ENCODE measurements at places on chromosomes 7 and 10. TPM values are rescaled to one million over a fixed set of nuclear protein-coding genes. Genes with fewer than 3 reads are reported as not detected.
A peak's percentile ranks its signal among the peaks of the same experiment; 100 is the strongest.

- DNase-seq = no peak
Observed at GRCh38 chr7:7772397-7772821, 54.0 kb upstream of the RPA3 start.

CCL24 gene
- total RNA-seq = not detected

DNA sequence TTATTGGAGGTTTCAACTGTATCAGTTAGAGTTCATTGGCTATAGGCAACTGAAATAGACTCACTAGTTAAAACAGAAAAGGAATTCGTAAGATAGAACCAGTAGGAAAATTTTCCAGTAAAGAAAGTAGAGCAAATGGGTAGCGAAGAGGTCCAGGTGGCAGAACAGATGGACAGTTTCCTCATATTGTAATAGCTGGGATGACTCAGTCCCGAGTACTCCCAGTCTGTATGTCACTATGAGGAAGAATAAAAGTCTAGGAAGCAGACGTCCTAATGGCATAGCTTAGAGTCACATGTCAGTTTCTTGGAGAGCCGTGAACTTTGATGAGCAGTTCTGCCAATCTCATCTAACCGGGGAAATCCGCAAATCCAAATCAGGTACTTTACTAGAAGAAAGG, 95.3 kb downstream of the RNF32 start:
- DNase-seq = peak; percentile 90

GRCh38 chr10:77963901-77964300, 37.3 kb upstream of the DLG5 start:
- DNase-seq = no peak

ADCYAP1R1 gene
- total RNA-seq = under 0.01 TPM

DNA sequence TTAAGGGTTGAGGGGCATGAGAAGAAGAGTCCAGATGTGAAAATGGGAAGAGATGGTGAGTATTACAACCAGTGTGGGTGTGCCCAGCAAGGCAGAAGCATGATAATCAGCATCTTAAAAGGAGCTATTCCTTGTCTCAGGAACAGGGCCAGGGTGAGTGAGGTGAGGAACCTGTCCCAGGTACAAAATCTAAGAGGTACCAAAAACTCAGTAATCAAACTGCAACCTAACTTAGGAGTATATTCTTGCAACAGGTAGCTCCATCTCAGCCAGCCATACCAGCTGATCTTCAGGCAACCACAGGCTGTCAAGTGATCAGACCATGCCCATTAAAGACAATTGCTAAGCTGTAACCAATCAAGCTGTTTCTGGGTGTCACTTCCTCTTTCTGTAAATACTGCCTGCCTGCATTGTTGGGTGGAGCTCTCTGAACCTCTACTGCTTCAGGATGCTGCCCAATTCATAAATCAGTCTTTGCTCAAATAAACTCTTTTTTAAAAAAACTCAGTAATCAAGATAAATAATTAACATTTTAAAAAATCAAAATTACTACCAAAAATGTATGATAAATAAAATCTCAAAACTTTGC, 7.4 kb downstream of the KEL start:
- DNase-seq = no peak

CUBN gene
- total RNA-seq = 6.7 TPM

DNA sequence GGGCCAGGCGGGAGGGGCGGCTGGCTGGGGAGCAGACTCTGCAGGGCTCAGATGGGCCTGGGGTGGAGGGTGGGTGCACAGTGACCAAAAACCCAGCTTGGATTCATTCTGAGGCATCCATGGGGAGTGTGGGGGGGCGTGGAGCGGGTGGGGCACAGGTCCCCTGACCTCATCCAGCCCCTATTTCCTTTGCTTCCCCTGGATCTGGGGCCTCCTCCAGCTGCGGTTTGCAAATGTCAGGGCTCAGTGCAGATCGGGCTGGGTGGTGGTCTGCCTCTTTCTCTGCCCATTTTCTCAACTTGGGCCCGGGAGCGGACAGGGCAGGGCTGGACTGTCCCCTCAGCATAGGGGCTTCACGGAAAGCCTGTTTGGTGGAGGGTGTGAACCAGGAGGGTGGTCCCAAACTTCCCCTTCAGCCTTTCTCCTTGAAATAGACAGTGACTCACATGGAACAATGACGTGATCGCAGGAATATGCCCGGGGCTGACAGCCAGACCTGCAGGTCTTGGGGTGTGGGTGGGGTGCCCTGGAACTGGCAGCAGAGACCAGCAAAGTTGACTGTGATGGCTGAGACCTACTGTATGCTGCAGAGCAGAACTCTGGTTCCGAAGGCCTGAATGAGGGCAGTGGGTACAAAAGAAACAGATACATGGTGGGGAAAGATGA, 72.9 kb upstream of the PODXL start:
- DNase-seq = peak; percentile 74

DNA sequence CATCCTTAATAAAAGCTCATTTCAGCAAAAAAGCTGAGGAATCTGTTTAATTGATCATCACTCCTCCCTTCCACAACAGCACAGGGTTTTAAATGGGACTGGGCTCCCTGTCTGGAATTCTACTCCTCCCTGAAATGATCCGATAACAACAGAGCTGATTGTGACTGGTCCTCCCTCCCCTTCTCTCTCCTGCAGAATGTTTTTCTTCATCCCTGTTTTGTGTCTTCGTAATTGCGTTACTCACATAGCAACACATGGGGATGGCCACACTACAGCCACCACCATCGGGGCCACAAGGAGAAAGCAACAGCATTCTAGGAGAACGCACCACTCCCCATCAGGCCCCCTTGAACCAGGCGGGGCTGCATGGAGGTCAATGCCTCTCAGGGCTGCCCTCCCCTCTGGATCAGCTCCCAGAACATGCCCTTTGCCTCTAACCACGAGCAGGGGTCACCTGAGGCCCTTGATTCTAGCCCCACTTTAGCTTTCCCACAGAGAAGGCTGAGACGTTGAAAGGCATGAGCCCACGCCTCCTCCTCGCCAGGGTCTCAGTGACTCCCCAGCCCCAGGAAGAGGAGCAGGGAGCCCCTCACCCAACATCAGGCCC, 152.6 kb downstream of the PLXNA4 start:
- DNase-seq = no peak

DNA sequence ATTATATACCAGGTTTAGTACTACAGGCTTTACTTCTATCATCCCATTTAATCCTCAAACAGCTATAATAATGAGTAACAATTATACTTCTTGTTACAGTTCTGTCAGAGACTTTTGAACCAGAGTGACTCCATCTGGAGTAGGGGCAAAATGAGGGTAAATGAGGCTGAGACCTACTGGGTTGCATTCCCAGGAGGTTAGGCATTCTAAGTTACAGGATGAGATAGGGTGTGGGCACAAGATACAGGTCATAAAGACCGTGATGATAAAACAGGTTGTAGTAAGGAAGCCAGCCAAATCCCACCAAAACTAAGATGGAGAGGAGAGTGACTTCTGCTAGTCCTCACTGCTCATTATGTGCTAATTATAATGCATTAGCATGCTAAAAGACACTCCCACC, 3.9 kb downstream of the YME1L1 start:
- DNase-seq = no peak

RBP4 gene
- not detected for total RNA-seq

DNA sequence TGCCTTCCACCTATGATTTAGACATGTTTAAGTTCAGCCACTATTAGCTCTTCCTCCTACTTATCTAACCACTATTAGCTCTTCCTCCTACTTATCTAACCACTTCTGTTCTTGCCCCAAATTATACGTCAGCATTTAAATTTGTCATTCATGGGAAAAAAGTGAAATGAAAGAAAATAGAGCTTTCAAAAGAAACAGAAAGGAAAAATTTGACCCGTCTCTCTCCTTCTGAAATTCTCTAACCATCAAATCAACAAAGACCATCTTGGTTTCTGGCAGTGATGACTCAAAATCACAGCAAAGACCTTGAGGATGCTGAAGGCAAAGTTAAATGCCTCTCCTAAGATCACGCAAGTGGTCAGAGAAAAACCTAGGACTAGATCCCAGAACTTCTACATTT, 2.6 kb downstream of the LIPA start:
- DNase-seq = no peak

DCLRE1C gene
- total RNA-seq = 5.4 TPM

- DNase-seq = no peak
Observed at GRCh38 chr10:13113544-13113943, 13.6 kb downstream of the OPTN start.

STK31 gene
- 0.13 TPM for total RNA-seq

GRCh38 chr10:124092250-124092859, 1.0 kb downstream of the CHST15 start:
- DNase-seq = no peak

ZP3 gene
- total RNA-seq = 2.5 TPM
